ENCODE measurements at places on chromosomes 3 and 15.

DNA sequence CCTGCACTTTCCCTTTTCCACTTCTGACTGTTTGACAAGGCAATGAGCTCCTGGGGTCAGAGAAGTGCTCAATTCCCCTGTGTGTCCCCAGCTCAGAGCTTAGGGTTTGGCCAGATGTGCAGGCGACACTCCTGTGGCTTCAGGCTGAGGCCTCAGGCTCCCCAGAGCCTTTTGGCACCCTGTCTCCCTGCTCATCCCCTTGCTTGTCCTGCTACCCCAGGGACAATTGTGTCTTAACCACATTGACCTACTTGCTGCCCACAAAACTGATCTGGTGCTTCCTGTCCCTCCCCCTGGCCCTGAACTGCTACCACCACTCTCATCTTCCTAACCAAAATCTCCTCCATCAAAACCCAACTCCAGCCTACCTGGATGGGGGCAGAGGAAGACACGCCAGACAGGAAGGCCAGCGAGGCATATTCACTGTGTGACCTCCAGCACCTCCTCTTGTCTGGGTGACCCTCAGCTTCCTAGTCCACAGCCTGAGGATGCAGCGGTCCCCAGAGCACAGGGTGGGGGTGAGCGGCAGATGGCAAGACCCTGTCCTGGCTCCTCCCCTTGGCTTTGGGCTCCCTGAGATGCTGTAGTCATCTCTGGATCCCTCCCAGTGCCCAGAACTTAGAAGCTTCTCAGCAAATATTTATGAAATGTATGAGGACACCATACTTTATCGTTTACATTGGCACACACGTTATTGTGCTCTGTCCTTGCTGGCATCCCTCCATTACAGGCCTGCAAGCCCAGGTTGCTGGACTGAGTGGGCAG lies 98.9 kb upstream of the SLC6A6 start:
- DNase-seq: no peak

DNA sequence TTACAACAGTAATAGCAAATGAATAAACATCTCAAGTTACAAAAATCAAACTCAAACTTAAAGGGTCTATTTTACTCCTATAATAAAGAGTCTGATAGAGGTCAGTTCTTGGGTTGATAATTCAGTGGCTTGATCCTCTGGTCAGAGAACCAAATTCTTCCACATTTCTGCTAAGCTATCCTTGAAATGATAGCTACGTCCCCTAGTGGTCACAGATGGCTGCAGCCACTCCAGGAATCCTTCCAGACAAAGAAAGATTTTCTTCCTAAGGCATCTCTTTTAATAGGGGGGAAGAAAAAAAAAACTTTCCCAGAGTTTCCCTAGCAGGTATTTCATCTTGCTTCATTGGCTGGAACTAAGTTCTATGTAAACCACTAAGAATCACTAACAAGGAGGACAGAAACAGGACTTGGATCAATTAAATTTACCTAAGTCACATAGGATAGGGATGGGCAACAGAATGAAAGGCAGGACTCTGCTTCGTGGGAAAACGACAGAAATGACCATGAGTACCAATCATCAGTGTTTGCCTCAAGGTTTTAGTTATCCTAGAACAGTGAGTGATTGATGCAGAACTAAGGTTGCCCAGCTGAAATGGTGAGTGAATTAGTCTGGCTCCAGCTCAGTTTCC lies 160.7 kb downstream of the STAC start:
- no peak for DNase-seq

DNA sequence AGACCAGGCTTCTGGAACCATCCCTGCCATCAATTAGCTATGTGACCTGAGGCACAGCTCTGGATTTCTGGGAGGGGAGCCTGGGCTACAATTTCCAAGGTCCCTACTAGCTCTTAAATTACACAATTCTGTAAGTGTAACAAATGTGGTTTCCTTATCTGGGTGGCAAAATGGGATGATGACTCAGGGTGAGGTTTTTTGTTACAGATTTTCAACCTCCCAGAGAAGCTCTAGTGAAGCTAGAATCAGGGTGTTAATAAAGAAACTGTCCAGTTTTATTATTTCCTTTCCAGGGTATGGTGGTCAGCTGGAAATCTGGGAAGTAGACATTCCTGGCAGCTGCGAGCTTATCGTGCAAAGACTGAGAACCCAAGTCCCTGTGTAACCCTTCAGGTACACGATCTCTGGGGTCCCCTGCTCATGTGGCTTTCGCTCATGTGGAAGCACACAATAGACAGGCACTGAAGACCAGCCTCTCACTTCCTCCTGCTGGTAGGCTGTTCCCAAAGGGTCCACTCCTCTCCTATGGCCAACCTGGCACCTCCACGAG lies 7.3 kb downstream of the RAB27A start:
- no peak for DNase-seq

- DNase-seq: no peak
Measured at GRCh38 chr3:108096532-108097321, 5.9 kb upstream of the CD47 start.

DNA sequence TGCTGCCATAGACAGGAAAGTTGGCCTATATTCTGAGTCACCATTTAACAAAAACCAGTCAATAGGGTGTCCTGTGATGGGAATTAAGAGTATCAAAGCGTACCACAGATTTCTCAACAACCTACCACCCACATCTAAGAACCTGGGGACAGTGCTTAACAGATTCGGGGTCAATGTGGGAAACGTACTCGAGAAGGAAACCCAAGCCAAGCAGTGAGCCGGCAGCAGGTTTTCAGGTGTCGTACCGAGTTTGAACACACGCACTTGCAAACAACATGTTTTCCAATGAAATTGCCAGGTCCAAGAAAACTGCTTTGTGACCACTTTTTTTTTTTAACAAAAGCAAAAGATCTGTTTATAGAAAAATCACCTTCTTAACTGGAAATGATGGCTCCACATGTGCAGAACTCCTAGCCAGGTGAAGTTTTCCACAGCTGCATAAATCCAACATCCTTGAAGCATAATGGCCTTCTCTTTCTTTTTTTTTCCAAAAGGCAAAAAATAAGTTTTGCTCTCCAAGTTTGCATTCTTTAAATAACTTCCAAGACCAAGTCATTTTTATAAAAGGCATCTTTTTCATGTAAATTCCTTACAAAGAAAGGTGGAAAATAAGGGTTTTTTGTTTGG lies 45.7 kb downstream of the ADAMTS17 start:
- DNase-seq: no peak

GRCh38 chr3:108862865-108863798 lies 40.5 kb downstream of the TRAT1 start:
- no peak for DNase-seq

GRCh38 chr3:129398803-129399144 lies 29.7 kb downstream of the EFCAB12 start:
- no peak for DNase-seq

DNA sequence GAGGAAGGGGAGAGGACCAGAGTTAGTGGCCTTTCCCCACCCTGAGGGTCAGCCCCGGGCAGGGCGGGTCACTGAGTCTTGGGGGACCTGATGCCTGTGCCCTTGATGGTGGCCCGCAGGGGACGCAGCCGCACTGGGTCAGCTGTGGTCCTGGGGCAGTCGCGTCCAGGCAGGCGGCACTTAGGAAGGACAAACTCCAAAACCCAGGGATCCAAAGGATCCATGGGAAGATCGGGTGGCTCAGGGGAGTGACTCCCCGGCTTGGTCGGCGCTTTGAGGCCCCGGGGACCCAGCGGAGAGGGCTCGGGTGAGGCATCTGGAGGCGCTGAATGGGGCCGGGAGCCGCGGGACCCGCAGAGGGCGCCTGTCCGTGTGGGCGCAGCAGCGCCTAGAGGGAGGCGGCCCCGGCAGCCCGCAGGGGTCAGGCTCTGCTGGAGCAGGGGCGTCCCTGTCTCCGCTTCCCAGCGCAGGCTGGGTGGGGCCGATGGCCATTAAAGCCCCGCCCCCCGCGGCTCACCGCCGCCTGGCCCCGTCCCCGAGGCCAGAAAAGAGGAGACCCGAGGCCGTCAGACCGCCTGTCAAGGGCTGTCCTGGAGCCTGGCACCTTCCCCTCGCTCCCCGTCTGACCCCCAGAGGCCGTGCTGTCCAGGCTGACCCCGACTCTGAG lies 17.5 kb downstream of the CIDEC start:
- DNase-seq: peak; percentile 14

DNA sequence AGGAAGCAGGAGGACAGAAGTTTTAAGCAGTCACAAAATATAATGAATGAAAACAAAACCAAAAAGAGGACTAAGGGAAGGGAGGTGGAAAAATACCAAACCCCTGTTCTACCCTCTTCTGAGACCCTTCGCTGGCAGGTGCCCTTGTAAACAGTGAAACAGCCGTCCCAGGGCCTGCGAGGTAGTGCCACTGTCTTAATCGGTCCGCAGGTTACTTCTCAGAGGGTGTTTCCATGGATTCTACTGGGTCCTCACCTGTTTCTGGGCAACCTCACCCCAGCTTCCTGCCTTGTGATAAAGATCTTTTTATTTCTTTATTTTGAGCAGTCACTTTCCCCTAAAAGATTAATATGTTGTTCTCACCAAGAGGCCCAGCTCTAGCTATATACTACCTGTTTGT lies 65.3 kb downstream of the SLC30A4 start:
- DNase-seq: no peak

- no peak for DNase-seq
Measured at GRCh38 chr3:111799951-111800350, 59.1 kb upstream of the PHLDB2 start.

DNA sequence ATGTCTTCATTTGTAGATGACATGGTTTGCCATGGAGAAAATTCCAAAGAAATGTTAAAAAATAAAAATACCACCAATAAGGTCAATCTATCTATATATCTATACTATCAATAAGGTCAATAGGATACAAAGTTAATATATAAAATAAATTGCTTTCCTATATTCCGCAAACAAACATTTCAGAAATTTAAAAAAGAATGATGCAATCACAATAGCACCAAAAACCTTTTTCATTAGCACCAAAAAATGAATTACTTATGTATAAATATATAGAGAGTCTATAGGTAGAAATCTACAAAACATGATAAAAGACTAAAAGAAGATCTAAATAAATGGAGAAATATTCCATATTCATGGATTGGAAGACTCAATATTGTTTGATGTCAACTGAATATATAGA lies 22.8 kb upstream of the GOLGA8A start:
- no peak for DNase-seq

GRCh38 chr3:25520926-25521559 lies 93.0 kb downstream of the RARB start:
- DNase-seq: no peak

DNA sequence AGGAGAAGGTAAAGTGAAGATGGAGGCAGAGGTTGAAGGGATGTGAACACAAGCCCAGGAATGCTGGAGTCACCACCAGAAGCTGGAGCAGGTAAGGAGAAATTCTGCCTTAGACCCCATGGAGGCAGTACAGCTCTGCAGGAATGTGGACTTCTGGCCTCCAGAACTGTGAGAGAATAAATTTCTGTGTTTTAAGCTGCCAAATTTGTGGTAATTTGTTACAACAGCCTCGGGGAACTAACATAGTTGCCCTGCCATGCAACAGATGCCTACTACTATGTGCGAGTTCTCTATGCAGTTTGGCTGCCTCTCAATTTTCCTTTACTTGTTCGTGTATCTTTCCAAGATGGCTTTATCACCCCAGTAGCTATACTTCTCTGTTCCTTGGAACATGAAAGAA lies 394.1 kb downstream of the TUSC7 start:
- no peak for DNase-seq

DNA sequence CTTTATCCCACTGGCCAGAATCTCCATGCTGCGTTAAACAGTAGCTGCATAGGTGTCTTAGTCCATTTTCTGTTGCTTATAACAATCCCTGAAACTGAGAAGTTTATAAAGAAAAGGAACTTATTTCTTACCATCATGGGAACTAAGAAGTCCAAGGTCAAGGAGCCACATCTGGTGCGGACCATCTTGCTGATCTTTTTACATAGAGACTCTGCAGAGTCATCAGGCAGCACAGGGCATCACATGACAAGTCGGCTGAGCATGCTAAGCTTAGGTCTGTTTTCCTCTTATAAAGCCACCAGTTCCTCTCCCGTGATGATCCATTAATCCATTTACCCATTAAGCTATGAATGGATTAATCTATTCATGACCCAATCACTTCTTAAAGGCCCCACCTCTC lies 22.4 kb upstream of the FAM174B start:
- DNase-seq: no peak

DNA sequence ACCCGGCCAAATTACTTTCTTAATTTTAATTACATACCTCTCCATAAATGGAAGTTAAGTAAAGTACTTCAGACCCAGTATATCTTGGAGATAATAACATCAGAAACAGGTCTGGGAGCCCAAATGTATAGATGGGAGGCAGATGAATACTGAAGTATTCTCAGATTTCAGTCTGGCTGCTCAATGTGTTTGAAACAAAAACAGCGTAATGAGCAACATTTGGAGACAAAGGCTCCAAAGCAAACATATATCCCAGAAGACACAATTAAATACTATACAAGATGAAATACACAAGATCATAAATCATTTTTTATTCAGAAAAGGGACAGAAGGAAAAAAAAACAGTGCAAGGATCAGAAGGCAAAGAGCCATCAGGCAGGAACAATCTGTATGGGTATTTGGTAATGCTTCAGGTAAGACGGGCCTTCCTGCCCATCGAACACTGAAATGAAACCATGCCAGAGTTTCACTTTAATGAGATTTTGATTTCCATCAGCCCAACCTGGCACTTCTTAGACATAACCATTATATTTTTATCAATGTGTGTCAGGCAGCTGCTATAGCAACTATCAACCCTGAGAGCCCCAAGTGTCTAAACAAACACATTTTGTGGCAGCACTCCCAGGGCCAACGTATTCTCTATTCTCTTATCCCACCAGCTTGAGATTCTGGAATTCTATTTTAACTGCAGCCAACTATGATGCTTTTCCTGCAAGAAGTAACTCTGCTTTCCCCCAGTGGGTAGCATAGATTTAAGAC lies 210.8 kb downstream of the STT3B start:
- DNase-seq: no peak

GRCh38 chr3:114272271-114272670 lies 21.6 kb upstream of the TIGIT start:
- no peak for DNase-seq

- no peak for DNase-seq
Measured at GRCh38 chr3:86618706-86619105, 372.2 kb downstream of the VGLL3 start.

All from activated CD4-positive, CD25-positive, alpha-beta regulatory T cell (primary cell).